ENCODE measurements at places on chromosomes 6 and 20.

GRCh38 chr20:22403632-22404361 is 180.6 kb downstream of the FOXA2 start:
- DNase-seq: peak; percentile 67

DNA sequence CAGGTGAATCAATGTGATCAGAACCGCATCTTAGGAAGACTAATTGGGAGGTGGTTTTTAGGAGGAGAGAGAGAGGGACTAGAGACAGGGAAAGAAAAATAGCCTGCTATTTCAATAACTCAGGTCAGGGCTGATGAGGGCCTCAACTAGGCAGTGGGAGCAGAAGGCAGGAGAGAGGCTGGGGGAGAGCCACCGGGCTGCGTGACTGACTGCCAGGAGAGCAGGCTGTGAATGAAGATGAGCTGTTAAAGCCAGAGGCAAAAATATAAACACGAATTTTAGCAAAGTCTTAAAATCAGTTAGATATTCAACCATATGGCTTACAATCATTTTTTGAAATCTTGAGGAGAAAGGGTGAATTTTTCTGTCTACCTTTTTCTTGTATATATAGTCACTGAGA is 149.6 kb downstream of the IPCEF1 start:
- no peak for DNase-seq

GRCh38 chr6:124026694-124027093 is 223.0 kb downstream of the NKAIN2 start:
- DNase-seq: no peak

GRCh38 chr6:143542888-143543287 is 31.4 kb upstream of the FUCA2 start:
- DNase-seq: no peak

DNA sequence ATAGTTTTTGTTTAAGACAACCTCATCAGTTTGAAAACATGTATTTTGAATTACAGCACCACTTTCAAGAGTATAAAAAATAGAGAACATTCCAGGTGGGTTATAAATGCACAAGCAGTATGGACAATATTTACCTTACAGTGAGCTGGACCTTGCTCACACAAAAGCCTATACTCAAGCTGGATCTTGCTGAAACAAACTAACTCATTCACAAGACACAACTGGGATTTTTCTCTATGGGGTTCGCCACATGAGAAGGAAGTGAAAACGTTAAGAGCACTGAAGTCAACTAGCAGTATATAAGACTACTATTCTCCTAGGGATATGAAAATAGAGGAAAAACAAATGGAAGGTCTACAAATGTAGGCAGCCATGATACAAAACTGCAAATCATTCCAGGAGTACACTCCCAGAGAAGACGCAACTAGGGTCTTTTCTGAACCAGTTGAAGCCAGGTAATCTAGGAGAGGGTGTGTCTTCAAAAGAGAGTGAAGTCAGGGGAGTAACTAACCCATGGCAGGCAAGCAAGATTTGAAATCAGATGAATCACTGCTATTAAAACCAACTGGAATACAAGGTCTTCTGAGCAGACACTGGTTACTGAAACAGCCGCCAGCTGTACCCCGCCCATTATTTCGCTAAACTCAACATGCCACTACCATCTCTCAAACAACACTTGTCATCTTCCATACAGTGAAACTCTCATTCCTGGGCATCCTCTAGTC is 26.5 kb downstream of the STAU1 start:
- DNase-seq: no peak

DNA sequence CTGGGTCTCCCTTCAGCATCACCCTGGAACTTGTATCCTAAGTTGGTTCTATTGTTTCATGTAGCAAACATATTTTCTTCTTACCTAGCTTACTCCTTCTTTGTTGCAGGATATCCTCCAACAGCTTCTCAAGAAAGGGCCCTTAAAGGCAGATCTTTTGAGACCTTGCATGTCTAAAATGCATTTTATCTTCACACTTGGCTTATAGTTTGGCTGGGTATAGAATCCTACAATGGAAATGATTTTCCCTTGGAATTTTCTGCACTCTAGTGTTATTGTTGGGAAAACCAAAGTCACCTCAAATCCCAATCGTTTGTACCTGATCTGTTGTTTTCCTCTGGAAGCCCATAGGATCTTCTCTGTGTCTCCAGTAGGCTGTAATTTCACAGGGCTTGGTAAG is 12.1 kb upstream of the TGM6 start:
- DNase-seq: no peak

DNA sequence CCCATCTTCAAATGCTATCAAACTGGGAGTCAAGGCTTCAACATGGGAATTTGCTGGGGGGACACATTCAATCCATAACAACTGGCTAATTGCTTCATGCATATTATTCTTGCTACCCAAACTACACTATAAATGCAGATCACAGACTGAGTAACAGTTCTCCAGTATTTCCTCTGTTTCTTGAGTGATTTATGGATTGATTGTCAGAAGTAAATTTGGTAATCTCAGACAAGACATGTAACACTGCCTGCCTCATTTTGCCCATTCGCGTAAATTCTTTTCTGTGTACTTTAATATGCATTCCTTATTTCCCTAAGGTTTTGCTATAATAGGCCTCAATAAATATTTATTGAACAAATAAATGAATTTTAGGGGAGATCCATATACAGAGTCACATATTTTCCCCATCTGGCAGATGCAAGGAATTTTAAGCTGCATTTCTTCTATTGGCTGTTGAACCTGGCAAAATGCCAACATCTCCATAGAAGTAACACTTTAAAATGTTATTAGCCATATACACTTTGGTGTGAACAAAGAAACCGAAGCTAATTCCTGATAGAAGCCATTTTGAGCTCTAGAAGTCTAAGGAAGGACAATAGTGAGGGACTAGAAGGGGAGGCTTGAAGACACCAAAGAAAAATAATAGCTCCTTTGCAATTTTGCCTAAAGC is 98.2 kb downstream of the QRSL1 start:
- no peak for DNase-seq

GRCh38 chr6:82365016-82365795 is 1.6 kb downstream of the TPBG start:
- DNase-seq: no peak

DNA sequence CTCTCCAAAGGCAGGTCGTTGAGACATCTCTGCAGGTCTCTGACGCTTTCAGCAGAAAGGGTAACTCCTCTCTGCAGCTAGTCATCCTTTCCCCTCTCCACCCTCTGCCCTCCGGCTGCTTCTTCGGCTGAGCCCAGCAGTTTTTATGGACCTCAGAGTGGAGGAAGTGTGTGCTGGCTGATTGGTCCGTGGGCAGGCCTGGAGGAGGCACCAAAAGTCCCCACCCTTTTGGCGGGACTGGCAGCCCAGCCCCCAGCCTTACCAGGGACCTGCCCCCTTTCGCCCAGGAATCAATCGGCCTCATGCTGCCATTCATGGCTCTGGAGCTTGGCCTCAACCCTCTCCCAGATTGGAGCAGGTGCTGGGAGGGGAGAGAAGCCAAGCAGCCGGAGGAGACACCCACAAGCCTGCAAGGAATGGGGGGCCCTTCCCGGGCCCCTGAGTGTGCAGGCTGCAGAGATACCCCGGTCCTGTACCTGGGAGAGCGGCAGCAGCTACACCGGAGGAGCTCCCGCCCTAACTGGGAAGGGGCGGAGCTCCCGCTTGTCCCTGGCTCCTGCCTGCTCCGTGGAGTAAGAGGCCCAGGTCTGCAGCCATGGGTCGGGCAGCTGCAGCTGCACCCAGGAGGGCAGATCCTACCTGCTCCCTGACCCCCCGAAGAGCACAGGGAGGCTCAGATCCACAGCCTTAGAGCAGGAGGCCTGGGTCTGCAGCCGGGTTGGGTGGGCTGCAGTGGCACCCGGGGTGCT is 170.3 kb upstream of the SOX4 start:
- no peak for DNase-seq

- no peak for DNase-seq
These were observed 116.7 kb upstream of the SSTR4 start for GRCh38 chr20:22918286-22918983.

- DNase-seq: no peak
These were observed 21.0 kb downstream of the JPH2 start for GRCh38 chr20:44166008-44166407.

DNA sequence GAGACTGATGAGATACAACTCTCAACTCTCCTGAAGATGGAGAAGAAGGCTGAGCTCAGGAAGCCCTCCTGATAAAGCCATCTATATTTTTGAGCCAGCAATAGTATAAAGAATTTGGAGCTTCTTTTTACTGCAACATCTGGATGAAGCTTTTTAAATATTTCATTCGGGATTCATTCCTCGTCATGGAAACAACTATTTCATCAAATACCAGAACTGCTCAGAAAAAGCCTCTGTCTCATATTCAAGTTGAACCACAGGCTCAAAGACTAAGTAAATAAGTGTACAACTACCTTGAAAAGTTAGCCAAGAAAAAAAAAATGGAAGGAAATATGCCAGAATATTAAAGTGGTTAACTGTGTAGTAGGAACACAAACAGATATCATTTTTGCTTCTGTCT is 37.8 kb downstream of the PTPRT start:
- DNase-seq: no peak

DNA sequence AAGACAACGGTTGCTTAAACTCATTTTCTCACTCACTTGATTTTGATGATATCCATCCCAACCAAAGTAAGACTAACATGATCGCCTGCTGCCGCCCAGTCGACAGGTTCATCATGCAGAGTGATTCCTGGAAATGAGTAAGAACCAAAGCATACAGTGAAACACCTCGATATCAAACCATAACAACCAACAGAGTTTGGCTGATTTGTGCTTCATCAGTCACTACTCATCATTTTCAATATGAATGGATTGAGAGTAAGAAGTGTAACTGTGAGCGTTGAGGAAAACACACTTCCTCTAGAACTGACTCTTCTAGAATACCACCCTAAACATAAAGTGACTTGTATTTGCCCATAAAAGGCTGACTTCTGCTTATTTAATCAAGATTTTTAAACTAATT is 29.2 kb upstream of the ALDH8A1 start:
- DNase-seq: no peak

- no peak for DNase-seq
These were observed 349.4 kb downstream of the ARHGAP18 start for GRCh38 chr6:129360682-129360955.

DNA sequence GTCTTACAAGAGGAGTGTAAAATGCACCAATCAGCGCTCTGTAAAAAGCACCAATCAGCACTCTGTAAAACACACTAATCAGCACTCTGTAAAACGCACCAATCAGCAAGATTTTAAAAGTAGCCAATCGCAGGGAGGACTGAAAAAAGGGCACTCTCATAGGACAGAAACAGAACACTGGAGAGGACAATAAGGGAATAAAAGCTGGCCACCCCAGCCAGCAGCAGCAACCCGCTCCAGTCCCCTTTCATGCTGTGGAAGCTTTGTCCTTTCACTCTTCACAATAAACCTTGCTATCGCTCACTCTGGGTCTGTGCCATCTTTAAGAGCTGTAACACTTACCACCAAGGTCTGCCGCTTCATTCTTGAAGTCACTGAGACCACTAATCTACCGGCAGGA is 1.7 kb upstream of the AIG1 start:
- no peak for DNase-seq

GRCh38 chr6:129251669-129252376 is 368.9 kb downstream of the LAMA2 start:
- peak; percentile 55 for DNase-seq

GRCh38 chr20:59703046-59703445 is 98.7 kb downstream of the PHACTR3 start:
- DNase-seq: no peak

DNA sequence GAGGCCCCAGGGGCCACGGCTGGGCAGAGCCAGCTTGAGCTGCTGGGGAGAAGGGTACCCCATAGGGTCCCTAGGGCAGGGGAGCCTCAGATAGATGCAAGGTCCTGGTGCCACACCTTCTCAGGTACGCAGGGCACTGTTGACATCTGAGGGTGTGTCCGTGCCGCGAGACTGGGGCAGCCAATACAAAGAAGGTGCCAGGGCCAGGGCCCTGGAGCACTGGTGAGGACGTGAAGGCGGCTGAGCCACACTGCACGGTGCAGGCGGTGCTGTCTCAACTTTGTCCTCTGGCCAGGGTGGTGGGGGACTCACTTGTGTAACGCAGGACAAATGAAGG is 649 bp upstream of the LRRC73 start:
- no peak for DNase-seq

Data from LNCaP clone FGC (cell line).